ENCODE measurements at places on chromosomes 6 and 20.

GRCh38 chr20:32497589-32498224 is 87.4 kb downstream of the NOL4L start:
- DNase-seq = no peak

DNA sequence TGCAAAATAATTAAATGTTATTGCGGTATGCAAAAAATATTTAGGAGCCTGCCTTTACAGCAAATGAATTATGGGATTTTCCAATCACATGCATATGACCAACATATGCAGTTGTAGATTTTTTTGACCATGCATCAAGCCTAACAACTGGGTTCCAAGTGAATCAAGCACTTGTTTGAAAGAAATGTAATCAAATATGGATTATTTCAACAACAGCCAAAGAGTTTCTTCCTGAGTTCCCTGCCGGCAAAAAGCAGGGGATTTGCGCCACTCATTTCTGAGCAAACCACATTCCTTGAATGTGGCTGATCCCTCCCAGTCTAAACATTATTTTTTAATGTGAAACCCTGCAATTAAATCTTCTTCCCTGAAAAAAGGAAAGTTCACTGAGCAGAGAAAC is 100.1 kb upstream of the ADTRP start:
- DNase-seq = no peak

DNA sequence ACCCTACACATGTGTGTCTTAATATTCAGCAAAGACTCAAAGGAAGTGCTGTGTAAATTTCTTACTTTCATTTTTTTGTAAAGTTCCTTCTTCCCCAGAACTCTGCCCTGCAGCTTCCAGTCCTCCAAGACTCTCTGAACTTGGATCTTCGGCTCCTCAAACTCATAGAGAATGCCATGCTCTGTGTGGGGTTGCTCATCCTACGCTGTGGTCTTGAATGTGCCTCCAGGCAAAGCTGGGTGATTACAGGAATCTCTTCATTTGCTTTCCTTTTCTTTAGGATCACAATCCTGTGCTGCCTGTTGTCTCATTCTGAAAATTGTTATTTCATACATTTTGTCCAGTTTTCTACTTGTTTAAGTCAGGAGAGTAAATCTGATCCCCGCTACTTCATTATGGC is 14.5 kb upstream of the CDC5L start:
- DNase-seq = no peak

DNA sequence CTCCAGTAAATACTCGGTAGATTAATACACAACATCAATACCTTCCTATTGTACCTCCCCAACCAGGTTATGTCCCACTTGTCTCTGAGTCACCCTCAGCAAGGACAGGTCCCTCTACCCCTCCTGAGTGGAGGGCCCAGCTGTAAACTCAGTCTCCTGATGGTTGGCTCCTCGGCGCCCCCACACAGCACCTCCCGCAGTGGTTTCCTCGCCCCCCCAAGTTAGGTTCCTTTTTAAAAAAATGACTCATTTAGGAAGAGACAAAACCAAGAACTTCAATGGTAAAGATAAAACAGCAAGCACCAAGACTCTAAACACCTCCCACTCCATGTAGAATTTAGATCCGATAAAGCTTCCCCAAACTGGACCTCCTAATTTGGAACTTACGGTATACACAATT is 83.5 kb downstream of the TRERF1 start:
- no peak for DNase-seq
